AG20443 (cell line): ENCODE measurements at places on chromosomes 16 and 17.

GRCh38 chr16:17063201-17064139, 407.3 kb downstream of the XYLT1 start:
- no peak for DNase-seq

DNA sequence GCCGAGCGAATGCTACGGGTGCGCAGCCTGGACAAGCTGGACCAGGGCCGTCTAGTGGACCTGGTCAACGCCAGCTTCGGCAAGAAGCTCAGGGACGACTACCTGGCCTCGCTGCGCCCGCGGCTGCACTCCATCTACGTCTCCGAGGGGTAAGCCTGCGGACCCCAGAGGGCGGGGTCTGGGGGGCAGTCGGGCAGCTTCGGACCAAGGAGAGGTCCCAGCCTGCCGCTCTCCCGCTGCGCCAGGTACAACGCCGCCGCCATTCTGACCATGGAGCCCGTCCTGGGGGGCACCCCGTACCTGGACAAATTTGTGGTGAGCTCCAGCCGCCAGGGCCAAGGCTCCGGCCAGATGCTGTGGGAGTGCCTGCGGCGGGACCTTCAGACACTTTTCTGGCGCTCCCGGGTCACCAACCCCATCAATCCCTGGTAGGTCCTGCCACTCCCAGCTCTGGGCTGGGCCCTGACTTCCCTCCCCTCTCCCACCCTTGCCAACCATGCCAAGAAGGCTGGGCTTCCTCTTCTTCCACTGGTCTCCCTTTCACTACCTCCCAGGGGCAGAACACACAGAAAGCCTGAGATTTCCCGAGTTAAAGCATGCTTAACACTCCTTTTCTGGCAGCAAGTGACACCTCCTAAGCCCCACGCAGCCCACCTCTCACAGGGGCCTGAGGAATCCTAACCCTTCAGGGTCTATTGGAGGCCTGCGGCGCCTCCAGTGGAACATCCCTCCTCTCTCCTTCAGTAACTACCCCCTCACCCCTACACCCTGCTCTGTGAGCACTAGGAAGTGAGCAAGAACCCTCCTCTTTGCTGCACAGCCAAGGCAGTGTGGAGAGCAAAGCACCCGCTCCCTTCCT, 3.2 kb downstream of the NAGS start:
- DNase-seq, result no peak

DNA sequence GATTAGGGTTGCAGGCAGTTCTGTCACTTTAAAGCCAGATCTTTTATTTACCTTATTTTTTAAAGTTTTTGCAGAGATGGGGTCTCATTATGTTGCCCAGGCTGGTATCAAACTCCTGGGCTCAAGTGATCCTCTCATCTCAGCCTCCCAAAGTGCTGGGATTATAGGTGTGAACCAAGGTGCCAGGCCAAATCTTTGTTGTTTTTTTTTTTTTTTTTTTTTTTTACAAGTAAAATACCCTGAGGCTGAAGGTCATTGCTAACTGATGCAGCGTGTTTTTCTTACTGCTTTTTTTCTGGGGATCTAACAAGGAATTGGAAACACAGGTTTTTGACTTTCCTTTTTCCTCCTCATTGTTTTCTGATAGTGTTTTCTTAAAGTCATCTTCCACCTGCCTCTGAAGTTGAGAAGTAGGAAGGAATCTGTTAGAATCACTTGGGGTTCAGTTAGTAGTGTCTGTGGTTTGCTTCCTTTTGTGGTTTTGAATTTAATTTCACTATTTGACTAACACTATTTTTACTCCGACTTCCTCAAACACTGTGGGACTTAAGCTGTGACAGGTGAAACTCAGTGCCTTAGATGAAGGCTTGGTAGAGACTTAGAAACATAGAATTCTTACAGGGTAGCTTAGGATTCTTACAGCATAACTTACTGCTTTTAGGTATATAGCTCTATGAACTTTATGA, 22.2 kb downstream of the CLTC start:
- no peak for DNase-seq

- DNase-seq, result no peak
Observed at GRCh38 chr16:48160575-48160974, 4.8 kb upstream of the ABCC12 start.

DNA sequence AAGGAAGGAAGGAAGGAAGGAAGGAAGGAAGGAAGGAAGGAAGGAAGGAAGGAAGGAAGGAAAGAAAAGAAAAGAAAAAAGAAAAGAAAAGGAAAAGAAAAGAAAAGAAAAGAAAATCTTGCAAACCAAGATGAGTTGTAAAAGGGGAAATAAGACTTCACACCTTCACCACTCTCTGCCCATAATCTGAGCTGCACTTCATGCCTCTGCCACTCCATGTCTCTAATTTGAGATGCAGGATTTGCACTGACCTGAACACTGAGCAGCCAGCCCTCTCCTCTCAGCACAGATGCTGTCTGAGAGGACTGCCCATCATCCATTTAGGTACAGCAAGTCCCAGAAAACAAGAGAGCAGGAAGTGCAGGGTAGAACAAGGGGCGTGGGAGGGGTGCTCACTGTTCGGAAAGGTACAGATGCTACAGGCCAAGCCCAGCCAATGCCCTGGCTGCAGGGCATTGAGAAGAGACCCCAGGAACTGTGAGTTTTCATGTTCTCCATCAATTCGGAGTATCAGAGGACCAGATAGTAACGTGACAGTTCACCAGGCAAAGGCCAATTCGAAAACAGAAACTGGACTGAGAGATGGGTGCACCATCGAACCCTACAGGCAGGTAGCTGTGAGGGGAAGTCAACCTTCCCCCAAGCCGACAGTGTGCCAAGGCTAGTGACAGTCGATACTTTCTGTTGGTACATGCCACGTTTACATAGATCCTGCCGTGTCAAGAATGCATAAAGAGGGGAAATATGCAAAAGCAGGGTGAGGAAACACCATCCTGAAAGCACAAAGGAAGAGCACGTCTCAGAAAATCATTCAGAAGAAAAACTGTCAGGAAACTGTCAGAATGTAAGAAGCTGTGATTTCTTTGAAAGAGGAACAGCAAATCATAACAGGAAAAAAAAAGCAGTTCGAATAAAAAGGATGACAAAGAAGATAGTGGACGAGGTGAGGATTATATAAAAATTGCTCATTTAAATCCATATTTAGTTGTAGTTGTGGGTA, 142.0 kb upstream of the RCVRN start:
- no peak for DNase-seq

GRCh38 chr17:31570951-31571892, 179.7 kb downstream of the RAB11FIP4 start:
- DNase-seq, result peak; percentile 92

DNA sequence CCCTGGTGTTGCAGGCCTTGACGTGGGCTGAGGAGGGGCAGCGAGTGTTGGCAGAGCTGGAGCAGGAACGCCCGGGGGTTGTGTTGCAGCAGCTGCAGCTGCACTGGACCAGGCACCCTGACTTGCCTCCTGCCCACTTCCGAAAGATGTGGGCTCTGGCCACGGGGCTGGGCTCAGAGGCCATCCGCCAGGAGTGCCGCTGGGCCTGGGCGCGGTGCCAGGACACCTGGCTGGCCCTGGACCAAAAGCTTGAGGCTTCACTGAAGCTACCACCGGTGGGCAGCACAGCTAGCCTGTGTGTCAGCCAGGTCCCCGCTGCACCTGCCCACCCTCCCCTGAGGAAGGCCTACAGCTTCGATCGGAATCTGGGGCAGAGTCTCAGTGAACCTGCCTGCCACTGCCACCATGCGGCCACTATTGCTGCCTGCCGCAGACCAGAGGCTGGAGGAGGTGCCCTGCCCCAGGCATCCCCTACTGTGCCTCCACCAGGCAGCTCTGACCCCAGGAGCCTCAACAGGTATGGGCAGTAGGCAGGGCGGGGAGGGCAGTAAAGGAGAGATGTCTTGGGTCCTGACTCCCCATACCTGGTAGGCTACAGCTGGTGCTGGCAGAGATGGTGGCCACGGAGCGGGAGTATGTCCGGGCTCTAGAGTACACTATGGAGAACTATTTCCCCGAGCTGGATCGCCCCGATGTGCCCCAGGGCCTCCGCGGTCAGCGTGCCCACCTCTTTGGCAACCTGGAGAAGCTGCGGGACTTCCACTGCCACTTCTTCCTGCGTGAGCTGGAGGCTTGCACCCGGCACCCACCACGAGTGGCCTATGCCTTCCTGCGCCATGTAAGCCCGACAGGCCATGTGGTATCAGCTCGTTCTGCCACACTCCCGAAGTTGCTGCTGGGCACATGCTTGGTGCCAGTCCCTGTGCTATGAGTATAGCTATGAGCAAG, 5.6 kb downstream of the PLEKHG4 start:
- DNase-seq, result peak; percentile 41

- no peak for DNase-seq
Observed at GRCh38 chr17:2898255-2898926, 102.2 kb downstream of the RAP1GAP2 start.

DNA sequence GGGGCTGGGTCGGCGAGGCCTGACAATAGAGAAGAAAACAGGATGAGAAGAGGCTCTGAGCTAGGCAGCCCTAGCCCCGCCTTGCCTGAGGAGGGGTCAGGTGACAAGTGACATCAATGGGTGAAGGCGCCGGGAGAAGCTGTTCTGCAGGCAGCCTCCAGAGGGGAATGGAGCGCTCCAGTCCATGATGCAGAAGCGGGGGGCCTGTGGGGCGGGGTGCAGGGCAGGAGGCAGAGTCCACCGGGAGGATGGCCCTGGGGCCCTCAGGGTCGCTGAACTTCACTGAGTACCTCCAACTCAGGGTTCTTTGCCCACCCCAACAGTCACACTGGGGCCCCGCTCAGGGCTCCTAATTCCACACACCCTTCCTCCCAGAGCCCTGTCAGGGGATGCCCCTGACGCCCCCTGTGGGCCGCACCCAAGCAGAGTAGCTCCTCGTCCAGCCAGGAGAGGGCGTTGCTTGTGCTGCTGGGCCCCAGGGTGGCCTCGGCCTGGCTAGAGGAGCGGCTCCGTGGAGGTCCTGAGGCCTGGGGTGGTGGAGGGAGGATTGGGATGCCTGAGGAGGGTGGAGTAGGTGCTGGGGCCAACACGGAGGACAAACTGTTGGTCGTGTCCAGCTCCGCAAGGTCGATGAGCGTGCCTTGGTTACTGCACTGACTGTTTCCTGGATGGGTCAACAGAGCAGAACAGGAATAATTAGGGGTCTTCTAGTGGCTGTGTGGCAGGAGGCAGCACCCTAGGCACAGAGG, 20.8 kb downstream of the GGA3 start:
- DNase-seq, result peak; percentile 65

GRCh38 chr17:35214192-35214591, 20.0 kb upstream of the SLC35G3 start:
- no peak for DNase-seq

GRCh38 chr17:62911114-62911513, 54.9 kb upstream of the TANC2 start:
- DNase-seq, result peak; percentile 32

DNA sequence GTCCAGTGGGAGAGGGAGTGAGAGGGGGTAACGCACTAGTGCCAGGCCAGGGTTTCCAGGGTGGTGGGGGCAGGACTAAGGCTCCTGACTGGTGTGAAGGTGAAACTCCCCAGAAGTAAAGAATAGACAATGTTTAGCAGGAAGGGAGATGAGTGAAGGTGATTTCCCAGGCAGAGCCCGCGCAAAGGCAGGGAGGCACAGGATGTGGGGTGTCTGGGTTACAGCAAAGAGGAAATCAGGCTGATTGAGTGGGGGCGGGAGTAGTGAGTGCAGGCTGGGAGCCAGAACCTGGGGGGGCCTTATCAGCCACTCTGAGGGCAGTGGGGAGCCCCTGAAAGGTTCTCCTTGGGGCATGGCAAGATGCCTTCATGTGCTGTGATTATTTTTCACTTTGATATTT, 167.5 kb downstream of the UTP18 start:
- DNase-seq, result no peak

DNA sequence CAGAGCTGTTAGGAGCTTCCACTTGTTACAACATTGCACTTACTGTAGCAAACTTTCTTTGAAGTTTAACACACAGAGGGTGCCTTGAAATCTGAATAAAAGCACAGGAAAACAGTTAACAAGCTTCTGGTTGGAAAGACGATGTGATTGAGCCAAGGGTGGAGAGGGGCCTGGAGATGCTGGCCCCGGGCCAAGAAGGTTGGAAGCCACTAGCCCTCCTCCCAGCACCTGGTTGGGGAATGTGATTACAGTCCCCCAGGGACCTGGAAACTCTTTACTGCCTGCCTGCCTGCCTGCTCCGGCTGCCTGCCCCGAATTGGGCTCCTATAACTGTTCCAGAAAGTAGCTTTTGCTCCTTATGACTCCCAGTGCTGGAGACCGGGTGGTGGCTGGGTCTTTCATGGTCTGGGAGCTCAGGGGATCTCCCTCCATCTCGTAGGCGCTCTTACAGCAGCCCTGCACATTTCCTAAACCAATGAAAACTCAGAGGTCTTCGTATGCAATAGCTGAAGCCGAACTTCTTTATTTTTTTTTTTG, 48.0 kb upstream of the ZFHX3 start:
- DNase-seq, result peak; percentile 24

- DNase-seq, result no peak
Observed at GRCh38 chr17:71872843-71873485, 247.9 kb upstream of the SOX9 start.

DNA sequence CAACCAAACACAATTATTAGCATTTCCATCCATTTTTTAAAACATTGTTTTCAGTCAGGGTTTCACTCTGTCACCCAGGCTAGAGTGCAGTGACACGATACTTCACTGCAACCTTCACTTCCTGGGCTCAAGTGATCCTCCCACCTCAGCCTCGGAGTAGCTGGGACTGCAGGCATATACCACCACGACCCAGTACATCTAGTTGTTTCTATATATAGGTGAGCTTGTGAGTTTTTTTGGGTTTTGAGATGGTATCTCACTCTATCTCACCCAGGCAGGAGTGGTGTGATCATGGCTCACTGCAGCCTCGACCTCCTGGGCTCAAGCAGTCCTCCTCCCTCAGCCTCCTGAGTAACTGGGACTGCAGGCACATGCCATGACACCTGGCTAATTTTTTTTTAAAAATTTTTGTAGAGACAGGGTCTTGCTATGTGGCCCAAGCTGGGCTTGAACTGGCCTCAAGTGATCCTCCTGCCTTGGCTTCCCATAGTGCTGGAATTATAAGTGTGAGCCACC, 21.5 kb upstream of the ATP5MC1 start:
- DNase-seq, result no peak

- DNase-seq, result no peak
Observed at GRCh38 chr17:39094607-39095308, 56.7 kb downstream of the PLXDC1 start.

DNA sequence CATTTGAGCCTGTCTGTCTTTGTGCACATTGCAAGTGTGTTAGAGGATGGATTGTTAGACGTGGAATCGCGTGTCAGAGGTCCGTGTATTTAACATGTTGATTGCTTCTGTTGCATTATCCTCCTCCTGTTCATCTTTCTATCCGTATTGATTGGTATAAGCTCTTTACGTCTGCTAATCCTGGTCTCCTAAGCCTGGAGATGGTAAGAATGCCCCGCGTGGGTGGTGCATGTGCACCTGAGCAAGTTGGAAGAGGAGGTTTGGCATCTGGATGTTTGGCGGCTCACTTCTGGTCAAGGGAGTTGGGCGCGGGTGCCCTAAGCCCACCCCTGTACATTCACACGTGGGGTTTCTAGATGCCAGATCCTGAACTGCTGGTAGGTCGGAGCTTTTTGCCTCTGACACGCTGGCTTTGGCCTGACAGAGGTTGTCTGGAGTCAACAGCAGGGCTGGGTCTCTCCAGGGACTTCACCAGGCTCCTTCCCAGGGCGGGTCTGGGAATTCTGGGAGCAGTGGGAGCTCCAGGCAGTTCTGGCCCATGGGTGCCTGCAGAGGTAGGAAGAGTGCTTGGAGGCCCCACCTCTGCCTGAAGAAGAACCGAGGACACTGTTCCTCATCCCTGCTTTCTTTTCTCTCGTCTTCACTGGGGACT, 107.3 kb downstream of the OR1D5 start:
- no peak for DNase-seq

GRCh38 chr16:81780350-81780749, 1.3 kb downstream of the PLCG2 start:
- no peak for DNase-seq

GRCh38 chr17:7560172-7561027, 1.3 kb upstream of the SENP3 start:
- DNase-seq, result peak; percentile 72
